ENCODE measurements at places on chromosomes 1 and 21.

- no peak for DNase-seq
Measured at GRCh38 chr1:174167265-174167803, 8.0 kb downstream of the RABGAP1L start.

DNA sequence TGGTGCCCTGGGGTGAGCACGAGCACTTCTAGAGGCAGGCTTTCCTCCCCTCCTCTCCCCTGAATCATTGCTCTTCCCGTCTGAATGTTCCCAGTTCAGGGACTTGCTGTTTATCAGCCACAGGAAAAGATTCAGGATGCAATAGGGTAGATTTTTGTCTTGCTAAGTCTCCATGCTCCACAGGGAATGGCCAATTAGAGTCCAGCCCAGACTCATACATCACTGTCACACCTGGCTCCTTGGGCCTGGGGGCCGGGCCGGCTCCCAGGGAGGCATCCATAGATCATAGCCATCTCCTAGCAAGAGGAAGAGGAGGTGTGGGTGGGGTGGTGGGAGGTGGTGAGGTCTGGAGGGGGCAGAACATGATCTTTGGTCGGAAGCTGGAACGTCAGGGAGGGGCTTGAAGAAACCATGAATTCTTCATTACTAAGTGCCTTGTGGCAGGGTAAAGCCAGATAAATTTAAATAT is 83.4 kb downstream of the LRRN2 start:
- no peak for DNase-seq

DNA sequence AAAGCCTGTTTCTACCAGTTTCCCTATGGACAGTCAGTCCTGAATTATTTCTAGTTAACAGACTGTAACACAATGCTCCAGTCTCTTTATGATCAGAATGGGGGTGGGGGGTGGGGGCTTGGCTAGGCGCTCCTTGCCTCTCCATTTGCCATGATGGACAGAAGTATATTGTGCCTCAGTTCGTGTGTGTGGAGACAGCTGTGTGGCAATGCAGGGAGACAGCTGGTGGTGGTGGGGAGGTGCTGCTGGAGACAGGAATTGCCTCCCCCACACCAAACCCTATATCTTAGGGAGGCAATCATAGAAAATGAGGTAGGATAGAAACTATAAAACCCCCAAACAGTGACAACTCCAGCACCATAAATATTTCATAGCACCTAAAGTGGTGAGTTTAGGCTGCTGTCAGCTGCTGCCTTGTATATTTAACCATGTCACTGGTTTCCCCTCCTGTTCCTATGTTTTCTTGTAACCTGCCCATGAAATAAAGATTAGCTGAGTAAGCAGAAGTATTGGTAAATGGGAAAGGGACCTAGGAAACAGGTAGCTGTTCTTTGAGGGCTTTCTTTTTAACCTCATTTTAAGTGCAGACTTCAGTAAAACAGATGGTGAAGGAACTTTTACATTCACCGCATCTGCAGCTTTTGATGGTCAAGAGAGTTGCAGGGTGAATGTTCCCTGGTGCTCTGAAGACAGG is 3.4 kb downstream of the PLXNA2 start:
- no peak for DNase-seq

- no peak for DNase-seq
Measured at GRCh38 chr1:211378844-211379243, 52.2 kb downstream of the TRAF5 start.

GRCh38 chr1:220336391-220337031 is 64.3 kb upstream of the RAB3GAP2 start:
- DNase-seq: no peak

DNA sequence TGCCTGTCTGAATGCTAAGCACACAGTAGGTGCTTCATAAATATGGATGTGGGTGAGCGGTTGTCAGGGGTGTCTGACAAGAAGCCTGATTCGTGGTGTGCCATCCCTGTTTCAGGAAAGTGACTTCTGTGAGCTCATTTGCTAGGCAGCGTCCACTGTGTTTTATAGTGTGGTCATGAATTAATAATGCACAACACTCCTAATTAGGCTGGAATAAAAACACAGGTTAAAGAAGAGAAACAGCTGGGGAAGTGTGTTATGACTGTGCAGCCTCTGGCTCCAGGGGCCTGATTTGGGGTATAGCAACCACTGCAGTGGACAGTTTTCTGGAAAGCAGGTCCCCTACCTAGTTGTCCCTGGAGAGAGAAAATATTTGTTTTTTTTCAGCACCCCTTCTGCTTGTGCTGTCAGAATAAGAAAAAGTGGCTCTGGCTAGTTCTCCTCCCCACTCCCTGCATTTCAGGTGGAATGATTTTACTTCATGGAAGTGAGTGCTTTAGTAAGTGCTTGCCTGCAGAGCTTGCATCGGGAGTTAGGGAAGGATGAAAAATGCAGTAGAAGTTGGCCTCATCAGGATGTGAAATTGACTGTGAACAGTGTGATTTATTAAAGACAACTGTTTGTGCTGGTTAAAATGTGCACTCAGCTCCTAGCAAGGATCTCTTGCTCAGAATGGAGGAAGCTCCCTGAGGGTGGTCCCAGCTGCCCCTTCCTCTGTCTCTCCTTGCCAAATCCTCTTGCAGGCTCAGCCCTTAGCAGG is 333.8 kb downstream of the HHAT start:
- DNase-seq: no peak

DNA sequence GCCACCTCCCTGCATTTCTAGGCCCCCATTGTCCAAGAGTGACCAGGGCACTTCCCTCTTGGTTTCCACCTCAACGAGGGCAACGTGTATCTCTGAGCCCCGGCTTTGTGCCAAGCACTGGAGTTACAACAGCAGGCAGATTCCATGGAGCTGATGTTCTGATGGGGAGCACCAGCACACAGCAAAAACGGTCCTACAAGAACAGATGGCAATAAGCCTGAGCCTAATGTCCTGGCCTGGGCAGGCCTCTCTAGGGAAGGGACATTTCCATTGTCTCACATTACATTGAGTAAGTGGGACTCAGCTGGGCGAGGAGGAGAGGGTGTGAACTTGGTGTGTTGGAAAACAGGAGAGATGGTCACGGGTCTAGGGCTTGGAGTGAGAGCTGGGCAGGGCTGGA is 27.2 kb upstream of the NPPB start:
- no peak for DNase-seq

DNA sequence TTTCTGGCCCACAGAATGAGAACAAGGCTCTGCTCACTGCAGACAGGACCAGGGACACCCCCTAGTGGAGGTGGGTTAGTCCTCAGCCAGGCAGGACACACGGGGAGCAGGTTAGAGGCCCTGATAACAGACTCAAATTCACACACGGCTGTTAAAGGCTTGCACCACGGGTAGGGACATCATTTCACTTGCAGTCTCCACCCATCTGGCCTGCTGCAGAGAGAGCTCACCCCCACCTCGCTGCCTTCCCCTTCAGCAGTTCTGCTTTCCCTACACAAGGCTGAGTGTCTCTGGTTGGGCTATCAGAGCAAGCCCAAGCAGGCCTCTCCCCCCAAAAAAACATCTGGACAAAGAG is 20.6 kb downstream of the MEF2D start:
- no peak for DNase-seq

- no peak for DNase-seq
Measured at GRCh38 chr21:27139526-27139925, 172.6 kb upstream of the ADAMTS5 start.

GRCh38 chr1:2380816-2381591 is 10.3 kb downstream of the MORN1 start:
- no peak for DNase-seq

DNA sequence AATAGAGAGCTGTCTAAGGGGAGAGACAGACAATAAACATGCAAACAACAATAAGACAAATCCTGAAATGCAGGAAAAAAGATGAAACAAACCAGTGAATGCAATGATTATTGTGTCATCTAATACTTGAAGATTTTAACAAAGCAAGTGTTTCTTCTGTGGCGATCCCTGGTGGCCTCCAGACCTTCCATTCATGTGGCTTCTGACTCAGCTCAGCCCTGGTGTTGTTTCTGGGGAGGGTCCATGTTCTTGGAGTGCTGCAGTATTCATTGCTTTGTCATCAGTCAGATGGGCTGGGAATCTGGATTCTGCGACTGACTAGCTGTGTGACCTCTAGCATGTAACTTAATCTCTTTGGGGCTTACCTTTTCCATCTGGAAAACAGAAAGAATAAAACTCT is 1.5 kb upstream of the C2CD4D start:
- peak; percentile 17 for DNase-seq

- no peak for DNase-seq
Measured at GRCh38 chr21:26916799-26917198, 50.1 kb downstream of the ADAMTS5 start.

- DNase-seq: no peak
Measured at GRCh38 chr1:227009937-227010336, 69.8 kb downstream of the COQ8A start.

- DNase-seq: no peak
Measured at GRCh38 chr1:164834641-164835040, 275.7 kb downstream of the PBX1 start.

GRCh38 chr1:51058858-51059257 is 43.2 kb upstream of the C1orf185 start:
- DNase-seq: no peak

DNA sequence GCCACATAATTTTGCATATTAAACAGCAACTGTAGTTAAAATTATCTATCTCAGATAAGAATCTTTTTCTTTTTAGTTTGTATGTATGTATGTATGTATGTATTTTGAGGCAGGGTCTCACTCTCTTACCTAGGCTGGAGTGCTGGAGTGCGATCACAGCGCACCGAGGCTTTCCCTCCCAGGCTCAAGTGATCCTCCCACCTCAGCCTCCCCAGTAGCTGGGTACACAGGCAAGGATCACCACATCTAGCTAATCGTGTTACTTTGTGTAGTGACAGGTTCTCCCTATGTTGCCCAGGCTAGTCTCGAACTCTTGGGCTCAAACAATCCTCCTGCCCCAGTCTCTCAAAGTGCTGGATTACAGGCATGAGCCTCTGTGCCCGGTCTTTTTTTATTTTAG is 30.5 kb upstream of the PUM1 start:
- no peak for DNase-seq

DNA sequence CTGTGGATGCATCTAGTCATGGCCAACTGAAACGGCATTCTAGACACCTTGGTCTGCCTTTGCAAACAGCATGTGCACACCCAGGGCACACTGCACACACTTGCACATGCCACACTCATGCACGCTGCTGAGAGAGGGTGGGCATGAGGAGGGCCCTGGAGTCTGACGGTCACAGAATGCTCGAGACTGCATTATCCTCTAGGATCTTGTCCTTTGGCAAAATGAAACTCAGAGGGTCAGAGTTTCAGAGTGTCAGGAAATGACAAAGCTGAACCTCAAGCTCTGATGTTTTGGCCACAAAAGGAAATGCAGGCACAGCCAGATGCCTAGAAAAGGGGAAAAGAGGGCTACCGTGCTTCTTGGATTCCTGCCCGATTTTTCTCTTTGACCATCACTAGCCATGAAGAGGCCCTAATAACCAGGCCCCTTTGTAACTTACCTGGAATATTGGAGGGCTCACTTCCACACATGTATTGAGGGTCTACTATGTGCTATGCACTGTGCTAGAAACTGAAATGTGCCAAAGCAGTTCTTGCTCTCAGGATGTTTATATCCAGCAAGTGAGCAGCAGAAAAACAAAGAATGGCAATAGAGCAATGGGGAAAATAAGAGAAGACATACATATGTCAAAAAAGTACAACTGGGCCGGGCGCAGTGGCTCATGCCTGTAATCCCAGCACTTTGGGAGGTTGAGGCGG is 65.4 kb downstream of the TOMM20 start:
- no peak for DNase-seq

GRCh38 chr1:237903961-237904360 is 13.2 kb upstream of the ZP4 start:
- no peak for DNase-seq

DNA sequence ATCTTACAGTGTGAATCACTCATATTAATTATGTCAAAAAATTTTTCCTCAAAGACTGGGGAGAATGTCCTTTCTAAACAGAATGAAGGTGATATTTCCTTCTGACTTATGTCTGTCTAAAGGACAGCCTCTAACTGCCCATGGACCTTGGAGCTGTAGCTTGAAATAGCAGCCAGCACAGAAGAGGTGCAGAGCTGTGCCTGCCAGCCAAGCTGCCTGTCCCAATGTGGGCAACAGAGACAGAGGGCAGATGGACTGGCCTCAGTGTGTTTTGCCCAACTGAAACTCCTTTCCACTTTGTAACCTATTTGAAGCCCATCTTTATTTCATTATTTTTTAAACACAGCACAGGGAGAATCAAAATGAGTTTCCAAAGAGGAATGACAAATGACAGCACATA is 97.6 kb upstream of the DYNLT5 start:
- DNase-seq: no peak

- DNase-seq: no peak
Measured at GRCh38 chr1:235023711-235024439, 104.8 kb downstream of the TOMM20 start.

All from smooth muscle cell of the brain vasculature (primary cell).